Stimulated activated CD8-positive, alpha-beta memory T cell treated with anti-CD3 and anti-CD28 coated beads, Interleukin-15, amount 100 ng/mL, for 1 hour (primary cell): ENCODE measurements at places on chromosomes 4 and X.

GRCh38 chr4:111736516-111736915, 408.7 kb upstream of the FAM241A start:
- no peak for DNase-seq

DNA sequence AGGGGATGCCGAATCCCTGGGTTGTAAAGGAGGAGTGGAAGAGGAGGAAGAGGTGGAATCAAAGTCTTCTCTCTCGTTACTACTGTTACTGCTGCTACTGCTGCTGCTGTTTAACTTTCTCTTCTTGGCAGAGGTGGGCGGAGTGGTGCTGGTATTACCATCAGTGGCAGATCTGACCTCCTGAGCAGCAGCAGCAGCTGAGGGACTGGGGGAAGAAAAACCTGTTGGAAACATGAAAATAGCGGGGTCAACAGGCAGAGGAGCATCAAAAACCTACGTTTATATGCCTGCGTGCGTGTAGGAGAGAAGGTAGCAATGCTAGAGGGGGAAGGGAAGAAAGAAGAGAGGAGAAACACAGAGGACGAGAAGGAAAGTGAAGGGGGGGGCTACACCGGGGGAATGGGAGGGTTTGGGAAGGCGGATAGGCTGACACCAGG, 339 bp downstream of the CUL4B start:
- DNase-seq: peak; percentile 16

DNA sequence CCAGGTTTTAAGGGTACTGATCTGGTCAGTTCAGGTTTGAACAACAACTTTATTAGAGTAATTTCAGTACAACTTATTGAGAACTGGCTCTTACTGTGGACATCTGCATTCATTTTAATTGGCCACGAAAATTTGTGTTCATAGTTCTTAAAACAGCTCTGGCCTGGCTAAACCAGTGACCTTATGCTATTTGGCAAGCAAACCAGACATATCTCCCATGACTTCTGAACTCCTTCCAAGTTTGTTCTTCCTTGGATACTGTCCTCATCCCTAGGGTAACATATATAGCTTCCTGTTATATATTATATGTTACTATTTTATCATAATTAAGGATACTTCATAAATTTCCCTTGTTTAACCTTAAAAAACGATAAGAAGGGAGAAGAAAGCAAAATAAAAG, 841.9 kb downstream of the TRAM1L1 start:
- DNase-seq: no peak

DNA sequence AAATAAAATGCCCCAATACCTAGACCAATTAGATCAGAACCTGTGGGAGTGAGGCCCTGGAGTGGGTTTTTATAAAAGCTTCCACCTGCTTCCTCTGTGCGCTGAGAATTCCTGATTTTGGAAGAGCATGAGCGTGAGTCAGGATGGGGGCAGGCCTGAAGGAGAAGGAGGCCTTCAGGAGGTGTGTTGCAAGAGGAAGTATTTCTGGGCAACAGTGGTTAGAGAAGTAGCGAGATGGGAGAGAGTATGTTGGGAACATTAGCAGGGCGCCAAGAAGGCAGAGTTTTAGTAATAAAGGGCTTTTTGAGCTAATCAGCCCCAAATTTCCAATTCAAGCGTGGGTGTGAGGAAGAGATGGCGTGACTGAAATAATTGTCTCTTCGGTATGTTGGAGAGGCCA, 349.8 kb downstream of the UNC5C start:
- no peak for DNase-seq

- DNase-seq: no peak
Observed at GRCh38 chr4:3313139-3313538, 20.3 kb downstream of the RGS12 start.

DNA sequence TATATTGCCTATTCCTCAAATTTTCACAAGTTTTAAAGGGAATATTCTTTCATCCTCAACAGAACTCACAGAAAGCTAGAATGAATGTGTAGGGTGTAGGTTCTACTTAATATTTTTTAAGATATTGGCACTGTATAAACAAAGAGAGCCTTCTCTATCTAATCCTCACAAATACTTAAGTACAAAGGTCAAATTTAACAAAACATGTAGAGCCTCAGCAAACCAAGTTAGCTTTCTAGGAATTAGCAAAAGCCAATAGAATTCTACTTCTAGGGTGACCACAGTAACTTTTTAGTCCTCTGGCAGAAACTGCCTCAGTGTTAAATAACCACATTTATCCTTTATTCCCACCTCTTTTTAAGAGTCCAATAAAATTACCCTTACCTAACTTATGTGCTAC, 19.3 kb downstream of the DHX15 start:
- no peak for DNase-seq

- no peak for DNase-seq
Observed at GRCh38 chr4:105979506-105979905, 84.2 kb downstream of the NPNT start.

GRCh38 chr4:13920901-13921300, 293.4 kb upstream of the BOD1L1 start:
- DNase-seq: no peak

- no peak for DNase-seq
Observed at GRCh38 chr4:1830642-1831228, 25.2 kb downstream of the LETM1 start.

GRCh38 chr4:14863418-14864364, 138.6 kb upstream of the CPEB2 start:
- DNase-seq: no peak

GRCh38 chr4:89166971-89167475, 55.7 kb downstream of the TIGD2 start:
- no peak for DNase-seq

- no peak for DNase-seq
Observed at GRCh38 chr4:181528570-181529184, 714.5 kb upstream of the TENM3 start.

DNA sequence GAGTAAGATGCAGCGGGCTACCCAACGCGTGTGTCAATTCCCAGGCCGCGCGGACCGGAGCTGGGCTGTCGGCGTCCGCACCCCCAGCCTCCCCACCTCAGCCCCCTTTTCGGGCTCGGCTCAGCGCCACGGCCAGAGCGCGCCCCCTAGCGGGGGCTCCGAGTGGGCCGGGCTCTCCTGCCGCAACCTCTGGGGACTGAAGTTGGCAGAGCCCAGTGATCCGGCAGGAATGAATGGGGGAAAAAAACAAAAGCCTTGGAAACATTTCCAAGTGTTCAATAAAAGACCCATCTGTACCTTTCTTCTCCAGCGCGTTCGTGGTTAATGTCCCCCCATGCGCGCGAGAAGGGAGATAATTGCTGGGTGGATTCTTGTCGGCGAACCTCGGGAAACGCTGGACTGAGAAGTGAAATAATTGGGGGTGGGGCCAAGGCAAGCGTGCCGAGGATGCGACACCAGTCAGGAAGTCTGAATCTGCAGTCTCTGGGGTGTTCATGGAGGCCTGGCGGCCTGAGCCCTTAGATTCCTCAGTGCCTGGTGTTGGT, 5.2 kb upstream of the ARX start:
- DNase-seq: no peak

DNA sequence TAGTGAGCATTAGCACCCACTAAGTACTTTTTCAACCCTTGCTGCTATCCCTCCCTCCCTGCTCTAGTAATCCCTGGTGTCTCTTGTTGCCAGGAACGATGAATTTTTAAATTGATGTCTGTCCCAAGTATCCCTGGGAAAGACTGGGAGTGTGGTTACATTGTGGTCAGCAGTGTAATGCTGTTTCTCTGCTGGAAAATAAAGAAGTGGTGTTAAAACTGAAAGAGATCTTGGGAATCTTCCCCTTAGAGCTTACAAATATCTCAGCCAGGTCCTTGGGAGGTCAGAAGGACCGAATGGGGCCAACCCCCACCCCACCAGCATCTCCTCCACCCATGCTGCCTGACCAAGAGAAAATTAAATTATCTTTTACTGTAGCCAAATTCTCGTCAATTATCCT, 174.5 kb upstream of the MXRA5 start:
- DNase-seq: no peak

- no peak for DNase-seq
Observed at GRCh38 chr4:85842540-85842939, 367.6 kb downstream of the ARHGAP24 start.

DNA sequence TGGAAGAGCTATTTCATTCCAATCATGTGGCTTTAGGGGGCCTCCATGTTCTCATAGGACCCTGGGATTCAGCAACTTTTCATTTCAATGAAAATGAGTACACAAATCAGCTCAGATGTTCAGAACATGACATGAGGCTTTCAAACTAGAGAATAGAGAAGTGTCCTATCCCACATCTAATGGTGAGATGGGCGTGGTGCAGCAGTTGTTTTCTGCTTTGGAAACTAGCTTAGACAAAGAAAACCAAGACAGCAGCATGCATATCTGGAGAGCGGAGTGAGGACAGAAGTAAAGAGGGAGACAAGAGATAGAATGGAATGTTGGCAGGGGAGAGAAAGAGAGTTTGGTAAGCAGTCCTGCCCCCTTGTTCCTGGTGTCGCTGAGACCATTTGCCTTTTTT, 1009.1 kb upstream of the IGFBP7 start:
- no peak for DNase-seq

GRCh38 chr4:106369456-106370060, 980 bp upstream of the GIMD1 start:
- DNase-seq: no peak

- no peak for DNase-seq
Observed at GRCh38 chr4:25103418-25103817, 56.8 kb downstream of the SEPSECS start.

GRCh38 chr4:38783109-38783460, 295 bp upstream of the TLR10 start:
- no peak for DNase-seq

DNA sequence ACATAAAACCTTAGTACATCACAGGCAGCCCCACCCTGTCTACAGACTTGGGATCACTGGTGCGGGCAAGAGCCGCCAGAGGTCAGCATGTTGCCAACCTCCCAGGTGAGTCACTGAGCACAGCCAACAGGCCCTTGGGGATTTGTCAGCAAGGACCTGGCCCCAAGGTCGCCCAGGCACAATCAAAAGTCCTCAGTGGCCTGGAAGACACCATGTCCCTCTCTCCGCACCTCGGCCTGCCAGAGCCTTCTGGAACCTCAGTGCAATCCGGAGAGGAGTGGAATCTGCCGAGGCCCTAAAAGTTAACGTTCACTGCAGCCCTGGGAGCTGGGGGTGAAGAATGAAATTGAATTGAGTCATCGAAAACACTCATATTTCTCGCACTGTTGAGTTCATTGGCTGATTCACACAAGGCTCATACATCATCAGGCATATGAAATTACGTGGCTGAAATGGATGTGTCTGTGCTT, 74.3 kb downstream of the WFS1 start:
- no peak for DNase-seq

DNA sequence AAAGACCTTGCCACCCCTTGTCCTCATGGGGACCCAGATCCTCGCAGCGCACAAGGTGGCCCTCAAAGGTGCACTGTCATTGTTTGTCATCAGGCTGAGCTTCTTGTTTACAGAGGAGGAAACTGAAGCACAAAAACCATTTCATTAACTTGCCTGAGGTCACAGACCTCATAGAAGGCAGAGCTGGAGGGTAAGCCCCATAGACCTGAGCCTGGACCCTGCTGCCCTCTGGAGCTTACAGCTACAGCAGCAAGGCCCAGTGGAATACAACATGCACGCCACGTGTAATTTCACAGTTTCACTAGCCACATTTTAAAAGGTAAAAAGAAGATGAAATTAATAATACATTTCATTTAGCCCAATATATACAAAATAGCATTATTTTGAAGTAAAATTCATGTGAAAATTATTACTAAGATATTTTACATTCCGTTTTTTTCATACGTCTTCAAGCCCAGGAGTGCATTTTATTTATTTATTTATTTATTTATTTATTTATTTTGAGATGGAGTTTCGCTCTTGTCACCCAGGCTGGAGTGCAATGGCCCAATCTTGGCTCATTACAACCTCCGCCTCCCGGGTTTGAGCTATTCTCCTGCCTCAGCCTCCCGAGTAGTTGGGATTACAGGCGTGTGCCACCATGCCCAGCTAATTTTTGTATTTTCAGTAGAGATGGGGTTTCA, 8.8 kb downstream of the JAKMIP1 start:
- no peak for DNase-seq

DNA sequence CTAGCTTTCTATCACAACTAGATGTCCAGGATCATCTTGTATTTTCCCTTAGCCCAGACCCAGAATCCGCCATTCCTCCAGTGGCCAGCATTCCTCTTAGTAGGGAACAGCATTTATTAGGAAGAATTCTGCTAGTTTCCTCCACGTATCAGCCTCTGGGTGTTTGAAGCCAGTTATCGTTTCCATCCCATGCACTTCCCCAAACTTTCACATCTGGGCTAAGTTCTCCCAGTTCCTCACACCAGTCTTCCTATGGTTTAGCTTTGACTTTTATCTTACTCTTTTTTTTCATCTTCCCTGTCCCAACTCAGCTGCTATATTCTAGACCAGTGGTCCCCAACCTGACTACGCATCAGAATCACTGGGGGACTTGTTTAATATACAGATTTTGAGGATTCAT, 53.5 kb upstream of the PRSS48 start:
- DNase-seq: no peak

DNA sequence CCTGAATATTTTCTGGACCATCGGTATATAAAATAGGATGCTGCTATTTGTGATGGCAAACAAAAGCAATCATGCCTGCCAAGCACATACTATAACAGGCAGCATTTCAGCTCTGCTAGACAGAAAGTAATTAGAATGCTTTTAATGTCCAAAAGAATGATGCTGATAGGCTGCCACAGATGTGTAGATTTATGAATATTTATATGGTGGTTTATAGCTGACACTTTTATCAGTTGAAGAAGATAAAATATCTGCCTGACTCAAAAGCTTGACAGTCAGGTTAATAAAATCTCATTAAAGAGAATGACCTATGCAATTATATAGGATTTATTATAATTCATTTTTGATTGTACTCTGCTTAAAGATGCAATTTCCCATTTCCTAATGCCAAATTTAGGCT, 4.0 kb downstream of the BEND4 start:
- no peak for DNase-seq

- no peak for DNase-seq
Observed at GRCh38 chr4:166413356-166413755, 540.3 kb downstream of the TLL1 start.

DNA sequence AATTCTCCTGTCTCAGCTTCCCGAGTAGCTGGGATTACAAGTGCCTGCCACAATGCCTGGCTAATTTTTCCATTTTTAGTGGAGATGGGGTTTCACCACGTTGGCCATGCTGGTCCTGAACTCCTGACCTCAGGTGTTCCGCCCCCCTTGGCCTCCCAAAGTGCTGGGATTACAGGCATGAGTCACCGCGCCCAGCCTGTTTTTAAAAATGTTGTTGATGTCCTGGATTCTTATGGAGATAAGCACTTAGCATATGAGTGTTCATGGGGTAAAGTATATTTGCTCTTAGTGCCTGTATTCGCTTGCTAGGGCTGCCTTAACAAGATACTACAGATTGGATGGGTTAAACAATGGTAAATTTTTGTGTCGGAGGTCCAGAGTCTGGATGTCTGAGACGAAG, 91.7 kb downstream of the CEP44 start:
- DNase-seq: no peak

GRCh38 chr4:38315286-38315685, 348.7 kb upstream of the KLF3 start:
- no peak for DNase-seq

DNA sequence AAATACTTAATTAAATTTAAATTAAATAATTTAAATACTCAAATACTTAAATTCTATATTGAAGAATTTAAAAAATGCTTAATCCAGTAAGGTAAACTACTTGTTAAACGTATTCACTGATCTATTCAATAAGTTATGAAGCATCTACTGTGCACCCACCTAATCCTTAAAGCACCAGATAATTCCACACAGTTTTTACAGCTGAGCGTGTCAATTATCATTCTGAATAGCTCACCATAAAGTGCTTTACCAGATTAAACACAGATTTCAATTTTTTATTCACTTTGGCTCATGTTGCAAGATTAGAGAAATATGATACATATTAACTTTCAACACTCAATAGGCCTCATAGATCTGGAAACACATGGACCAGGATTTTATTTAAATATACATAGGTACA, 79.2 kb upstream of the DDIT4L start:
- DNase-seq: no peak
